ENCODE measurements at places on chromosomes 12 and 14.

DNA sequence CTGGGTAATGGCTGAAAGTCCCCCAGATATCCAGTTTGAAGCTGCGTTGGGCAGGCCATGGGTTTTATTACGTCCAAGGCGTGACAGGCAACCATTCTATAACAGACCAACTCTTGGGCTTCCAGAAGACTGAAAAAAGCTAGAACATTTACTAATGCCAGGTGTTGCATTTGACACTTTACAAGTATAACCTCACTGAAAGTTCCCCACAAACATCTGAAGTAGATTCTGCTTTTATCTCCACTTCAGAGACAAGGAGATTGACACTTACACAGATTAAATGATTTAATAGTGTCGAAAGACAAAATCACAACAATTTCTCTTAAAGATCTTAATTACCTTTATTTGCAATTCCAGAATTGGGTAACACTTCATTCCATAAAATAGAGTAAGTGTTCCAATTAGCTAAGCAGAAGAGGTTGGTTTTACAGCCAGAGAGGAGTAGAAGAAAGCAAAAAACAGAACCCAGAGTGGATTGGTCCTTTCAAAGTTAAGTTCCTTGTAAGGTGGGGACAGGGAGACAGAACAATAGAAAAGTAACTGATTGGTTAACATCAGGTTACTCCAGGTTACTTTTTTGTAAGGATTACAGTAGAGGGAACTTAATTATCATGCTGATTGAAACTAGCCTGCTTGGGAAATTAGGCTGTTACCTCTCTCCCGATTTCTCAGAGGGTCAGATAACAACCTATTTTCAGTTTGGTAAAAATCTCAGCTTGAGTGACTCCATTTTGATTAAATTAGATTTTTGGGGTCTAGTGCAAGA lies 11.3 kb downstream of the SOCS2 start:
- DNase-seq, result no peak

GRCh38 chr12:121638298-121639202 lies 12.2 kb downstream of the ORAI1 start:
- no peak for DNase-seq

DNA sequence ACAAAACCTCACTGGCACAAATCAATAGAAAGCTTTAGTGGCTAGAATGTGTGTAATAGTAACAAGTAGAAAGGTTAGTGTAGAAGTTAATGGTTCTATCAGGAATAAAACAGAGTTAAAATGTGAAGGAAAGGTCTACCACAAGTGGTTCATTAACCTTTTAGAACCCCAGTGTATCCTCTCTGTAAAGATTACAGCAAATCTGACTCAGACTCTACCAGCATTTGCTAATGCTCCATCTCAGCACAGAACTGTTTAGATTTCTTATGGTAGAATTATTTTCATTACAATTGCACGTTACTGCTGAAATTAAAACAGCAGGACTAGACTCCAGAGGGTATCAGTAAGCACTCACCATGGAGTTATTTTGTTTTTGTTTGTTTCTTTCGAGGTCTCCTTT lies 609.0 kb upstream of the LMO3 start:
- DNase-seq, result no peak

DNA sequence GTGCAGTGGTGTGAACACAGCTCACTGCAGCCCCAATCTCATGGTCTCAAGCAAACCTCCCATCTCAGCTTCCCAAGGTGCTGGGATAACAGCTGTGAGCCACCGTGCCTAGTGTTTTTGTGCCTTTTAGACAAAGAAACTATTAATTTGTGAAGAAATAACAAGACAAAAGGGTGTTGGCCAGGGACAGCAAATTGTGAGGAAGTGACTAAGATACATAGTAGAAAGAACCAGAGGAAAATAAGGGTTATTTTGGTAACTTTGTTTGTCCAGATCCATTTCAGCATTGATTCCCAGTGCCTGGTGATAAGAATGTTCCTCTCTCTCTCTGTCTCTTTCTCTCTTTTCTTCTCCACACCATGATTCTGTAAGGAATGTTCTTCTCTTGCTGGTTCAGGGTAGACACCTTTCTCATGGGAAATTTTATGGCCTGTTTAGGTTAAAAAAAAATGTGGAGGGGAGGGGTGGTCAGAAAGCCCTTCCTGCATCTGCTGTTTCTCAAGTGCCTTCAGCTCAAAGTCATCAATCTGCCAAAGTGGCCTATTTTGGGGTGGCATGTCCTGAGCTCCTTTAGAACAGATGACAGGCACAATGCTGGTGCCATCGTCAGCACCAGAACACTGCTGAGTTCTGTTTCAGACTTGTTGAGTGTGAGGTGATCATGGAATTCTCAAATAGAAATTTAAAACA lies 184.4 kb upstream of the EEA1 start:
- DNase-seq, result no peak

All from activated CD4-positive, alpha-beta T cell treated with anti-CD3 and anti-CD28 coated beads, Interleukin-2, amount 50 U/mL, for 4 hours (primary cell).